ENCODE measurements at places on chromosomes 3 and 15. TPM values are rescaled to one million over a fixed set of nuclear protein-coding genes. Genes with fewer than 3 reads are reported as not detected.

TMEM89 gene
- not detected for total RNA-seq

EIF4G1 gene
- 378 TPM for total RNA-seq

P2RY14 gene
- not detected for total RNA-seq

ADAMTS9 gene
- not detected for total RNA-seq

PSTPIP1 gene
- total RNA-seq: not detected

SI gene
- not detected for total RNA-seq

GRCh38 chr3:194749631-194750490 is 64.2 kb downstream of the FAM43A start:
- no peak for DNase-seq

- DNase-seq: peak; percentile 77
These were observed 630.8 kb upstream of the KCNMB2 start for GRCh38 chr3:177905173-177906125.

DNA sequence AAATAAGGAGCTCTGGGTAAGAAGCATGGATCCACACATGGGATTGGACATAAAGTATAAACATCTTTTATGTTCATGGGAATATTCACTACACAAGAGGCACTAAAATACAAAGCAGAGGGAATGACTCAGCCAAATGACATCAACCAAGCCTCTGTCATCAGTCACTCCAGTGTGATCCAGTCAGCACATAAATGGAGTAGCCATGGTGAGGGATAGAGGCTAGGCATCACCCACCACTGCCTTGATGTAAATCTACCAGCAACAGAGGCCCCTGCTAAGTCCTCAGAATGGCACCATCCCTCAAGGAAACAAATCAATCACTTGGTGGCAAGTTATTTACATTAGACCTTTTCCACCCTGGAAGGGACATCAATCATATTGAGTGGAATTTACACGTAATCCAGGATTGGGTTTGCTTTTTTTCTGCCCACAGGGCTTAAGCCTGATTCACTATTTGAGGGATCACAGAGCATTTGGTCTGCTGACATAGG is 27.2 kb downstream of the VEPH1 start:
- DNase-seq: no peak

DNA sequence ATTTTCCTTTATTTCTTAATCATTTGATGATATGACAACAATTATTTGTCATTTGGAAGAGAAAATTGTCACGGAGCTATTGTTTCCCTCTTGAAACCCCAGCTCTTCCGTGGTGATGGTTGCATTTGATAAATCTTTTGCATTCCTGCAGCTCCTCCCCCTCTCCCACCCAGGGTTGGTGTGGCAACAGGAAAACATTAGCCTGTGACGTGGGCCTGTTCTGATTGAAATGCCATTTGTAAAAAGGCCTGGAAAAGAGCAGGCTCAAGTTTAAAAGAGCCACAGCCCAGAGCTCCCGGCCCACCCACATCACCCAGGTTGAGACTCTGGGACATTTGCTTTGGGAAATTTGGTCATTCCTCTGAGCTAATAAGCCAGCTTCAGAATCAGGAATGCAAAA is 282.5 kb downstream of the RPLP1 start:
- DNase-seq: no peak

GRCh38 chr3:77686560-77686959 is 646.7 kb downstream of the ROBO2 start:
- DNase-seq: no peak

DNA sequence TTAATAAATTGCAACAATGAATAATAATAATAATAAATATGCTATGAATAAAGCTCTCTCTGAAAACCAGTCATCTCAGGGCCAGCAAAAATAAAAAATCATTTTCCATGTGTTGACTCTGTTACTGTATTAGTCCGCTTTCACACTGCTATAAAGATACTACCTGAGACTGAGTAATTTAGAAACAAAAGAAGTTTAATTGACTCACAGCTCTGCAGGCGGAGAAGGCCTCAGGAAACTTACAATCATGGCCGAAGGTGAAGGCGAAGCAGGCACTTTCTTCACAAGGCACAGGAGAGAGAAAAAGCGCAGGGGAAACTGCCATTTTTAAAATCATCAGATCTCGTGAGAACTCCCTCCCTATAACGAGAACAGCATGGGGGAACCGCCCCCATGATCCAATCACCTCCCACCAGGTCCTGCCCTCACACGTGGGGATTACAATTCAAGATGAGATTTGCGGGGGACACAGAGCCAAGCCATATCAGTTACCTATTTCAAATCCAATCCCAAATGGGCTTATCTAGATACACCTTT is 224.1 kb downstream of the IGSF11 start:
- no peak for DNase-seq

- DNase-seq: peak; percentile 65
These were observed 48.0 kb upstream of the FBN1 start for GRCh38 chr15:48693484-48693883.

GRCh38 chr3:11847607-11848006 is 922 bp upstream of the TAMM41 start:
- DNase-seq: no peak

DNA sequence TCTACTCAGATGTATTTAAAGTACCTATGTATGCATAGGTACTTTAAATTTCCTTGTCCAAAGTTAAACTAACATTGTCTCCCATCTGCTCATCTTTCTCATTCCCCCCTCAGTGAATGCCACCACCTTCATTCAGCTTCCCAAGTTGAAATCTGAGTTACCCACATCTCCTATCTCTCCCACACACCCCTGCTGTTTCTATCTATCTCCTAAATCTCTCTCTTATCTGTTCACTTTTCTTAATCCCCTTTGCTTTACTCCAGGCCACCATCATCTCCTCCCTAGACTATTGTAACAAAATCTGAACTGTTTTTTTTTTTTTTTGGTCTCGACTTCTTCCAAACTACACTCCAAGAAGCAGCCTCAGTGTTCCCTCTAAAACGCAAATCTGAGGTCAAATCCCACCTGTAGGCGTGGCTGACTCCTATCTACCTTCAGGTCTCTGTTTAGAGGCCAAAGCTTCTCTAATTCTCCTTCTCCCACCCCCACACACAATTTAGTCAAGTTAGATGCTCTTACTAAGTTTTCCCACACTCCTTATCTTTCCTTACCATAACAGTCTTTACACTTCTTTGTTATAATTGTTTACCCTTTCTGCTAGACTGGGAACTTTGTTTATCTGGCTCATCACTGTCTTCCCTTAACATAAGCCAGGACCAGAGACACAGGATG is 3.5 kb upstream of the NEO1 start:
- no peak for DNase-seq

GRCh38 chr3:9901967-9902366 is 681 bp upstream of the IL17RE start:
- no peak for DNase-seq

DNA sequence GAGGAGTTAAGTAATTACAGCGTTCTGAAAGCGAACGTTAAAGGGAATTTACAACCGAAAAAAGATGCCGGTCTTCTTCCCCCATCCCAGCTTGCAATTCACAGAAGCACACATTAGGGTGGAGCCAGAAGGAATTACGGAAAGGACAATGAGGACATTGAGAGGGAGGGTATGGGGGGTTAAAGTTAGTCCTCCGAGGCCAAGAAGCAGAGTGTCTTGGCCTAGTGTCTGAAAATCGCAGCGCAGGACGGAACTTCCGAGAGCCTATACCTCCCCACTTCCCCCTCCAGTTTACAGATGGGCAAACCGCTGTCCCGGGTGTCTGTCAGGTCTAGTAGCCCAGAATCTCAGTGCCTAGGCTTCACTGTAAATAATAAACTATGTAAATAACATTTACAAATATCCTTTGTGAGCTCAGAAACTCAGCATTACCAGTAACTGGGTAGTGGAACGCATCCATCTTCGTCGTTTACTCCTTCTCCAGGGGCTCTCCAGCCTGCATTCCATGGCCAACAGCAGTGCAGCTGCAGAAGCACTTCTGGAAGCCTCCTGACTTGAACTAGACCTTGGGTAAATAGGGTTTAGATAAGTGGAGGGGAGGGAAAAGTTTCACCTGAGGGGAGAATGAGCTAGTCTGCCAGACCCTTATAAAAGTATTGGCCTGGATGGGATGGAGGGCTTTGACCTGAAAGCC is 922 bp downstream of the ADPRH start:
- DNase-seq: no peak

- DNase-seq: no peak
These were observed 181.0 kb downstream of the VPS13C start for GRCh38 chr15:61879219-61879618.

DNA sequence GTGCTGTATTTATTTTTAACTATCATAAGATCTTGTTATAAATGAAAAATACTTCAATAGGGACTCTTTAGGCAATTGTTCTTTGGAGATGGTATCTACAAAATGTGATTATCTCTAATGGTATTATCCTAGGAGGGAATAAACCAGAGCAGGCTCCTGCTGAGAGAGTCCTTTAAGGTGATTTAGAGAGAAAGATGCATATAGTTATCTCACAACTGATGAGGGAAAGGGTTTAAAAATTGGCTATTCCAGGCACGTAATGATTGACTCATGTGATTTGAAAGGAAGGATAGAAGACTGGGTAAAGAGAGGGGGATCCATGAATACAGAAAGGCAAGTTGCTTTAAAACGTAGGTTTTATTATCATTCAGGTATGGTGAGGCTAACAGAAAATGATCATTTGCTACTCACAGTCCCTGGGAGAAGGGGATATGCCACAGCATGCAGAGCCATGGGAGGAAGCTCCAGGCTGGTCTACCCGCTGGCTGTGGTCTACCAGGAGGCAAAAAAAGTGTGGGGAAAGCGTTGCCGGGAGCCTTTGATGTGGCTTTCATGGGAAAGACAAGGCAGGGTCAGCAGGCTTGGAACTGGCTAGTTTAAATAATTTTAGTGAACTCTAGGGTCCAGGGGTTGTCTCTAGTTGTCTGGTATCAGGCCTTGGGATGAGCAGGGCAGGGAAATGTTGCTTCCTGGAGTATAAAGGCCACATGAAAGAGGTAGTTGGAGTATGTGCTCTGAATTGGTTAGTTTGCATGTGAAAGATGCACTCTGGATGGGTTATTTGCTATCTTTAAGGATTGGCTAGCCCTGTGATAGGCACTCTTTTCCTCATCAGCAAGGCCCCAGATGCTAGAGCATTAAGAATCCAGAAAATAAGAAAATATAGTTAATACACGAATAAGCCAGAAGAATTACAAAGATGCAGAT is 798.4 kb upstream of the GRM7 start:
- DNase-seq: no peak

- no peak for DNase-seq
These were observed 1.3 kb upstream of the SRP14 start for GRCh38 chr15:40040293-40040635.

- DNase-seq: no peak
These were observed 108.5 kb downstream of the APBA2 start for GRCh38 chr15:28994142-28994830.

- DNase-seq: no peak
These were observed 16.0 kb downstream of the ROBO2 start for GRCh38 chr3:77055841-77056341.

GRCh38 chr15:63982381-63982854 is 63.9 kb downstream of the DAPK2 start:
- no peak for DNase-seq

DNA sequence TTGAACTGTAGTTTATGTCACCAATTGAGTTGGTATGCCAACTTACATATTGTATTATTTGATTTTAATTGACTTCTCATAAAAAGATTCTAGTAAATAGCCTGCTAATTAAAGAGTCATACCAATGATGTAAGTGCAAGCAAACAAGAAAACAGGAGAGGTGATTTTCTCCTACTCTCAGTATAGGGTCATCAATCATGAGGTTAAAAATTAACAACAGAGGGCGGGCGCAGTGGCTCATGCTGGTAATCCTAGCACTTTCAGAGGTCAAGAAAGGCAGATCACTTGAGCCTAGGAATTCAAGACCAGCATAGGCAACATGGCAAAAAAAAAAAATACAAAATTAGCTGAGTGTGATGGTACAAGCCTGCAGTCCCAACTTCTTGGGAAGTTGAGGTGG is 108.7 kb downstream of the MYO9A start:
- no peak for DNase-seq

GRCh38 chr15:74295800-74296199 is 59.7 kb downstream of the CCDC33 start:
- no peak for DNase-seq

DNA sequence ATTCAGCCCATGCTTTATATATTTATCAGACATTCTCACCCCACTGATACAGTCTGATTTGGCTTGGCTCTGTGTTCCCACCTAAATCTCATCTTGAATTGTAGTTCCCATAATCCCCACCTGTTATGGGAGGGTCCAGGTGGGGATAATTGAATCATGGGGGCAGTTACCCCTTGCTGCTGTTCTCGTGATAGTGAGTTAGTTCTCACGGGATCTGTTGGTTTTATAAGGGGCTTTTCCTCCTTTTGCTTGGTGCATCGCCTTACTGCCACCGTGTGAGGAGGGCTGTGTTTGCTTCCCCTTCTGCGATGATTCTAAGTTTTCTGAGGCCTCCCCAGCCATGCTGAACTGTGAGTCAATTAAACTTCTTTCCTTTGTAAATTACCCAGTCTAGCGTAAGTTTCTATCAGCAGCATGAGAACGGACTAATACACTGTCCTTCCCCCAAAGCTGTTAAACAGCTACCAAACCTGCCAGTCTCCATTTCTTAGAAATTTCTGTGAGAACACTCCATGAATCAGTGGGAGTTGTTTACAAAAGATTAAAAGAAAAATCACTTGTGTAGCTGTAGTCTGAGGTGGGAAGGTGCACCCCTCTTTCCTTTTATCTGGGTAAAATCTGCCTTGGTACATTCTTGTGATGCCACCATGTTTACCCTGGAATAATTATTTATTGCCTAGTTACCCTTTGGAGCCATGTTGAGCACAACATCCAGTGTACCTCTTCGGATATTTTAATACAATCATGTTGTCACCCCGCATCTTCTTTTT is 160.5 kb downstream of the THSD4 start:
- no peak for DNase-seq

DNA sequence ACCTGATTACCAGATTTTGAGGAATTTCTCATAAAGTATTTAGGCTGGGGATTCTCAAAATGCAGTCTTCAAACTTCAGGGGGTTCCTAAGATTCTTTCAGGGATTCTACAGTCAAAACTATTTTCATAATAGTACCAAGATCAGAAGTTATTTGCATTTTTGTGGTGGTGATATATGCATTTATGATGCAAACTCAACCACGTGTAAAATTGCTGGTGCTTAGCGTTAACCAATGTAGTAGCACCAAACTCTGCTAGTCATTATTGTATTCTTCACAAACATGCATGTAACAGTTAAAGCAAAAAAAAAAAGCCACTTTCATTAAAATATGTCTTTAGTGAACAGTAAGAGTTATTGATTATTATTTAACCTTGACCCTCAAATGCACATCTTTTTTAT is 274.9 kb upstream of the DNAJC19 start:
- no peak for DNase-seq

DNA sequence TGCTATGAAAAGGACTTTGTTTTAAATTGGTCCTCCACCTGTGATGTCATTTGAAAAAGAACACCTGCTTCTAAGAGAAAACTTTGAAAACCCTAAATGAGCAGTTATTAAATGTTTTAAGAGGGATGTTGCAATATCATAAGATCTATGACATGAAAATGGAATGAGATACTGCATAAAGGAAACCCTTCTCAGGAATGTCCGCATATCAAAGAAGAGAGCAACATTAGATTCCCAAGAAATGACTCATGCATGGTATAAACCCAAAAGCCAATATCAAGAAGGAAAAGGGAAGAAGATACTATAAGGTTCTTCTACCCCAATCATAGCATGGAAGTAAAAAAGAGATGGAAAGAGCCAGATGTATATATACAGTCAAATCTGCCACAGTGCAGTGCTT is 627.5 kb upstream of the LMCD1 start:
- DNase-seq: no peak

All from MG63 (cell line).